Right atrium auricular region (tissue), 2 donors: ENCODE measurements at places on chromosomes 3 and 15. TPM values are rescaled to one million over a fixed set of nuclear protein-coding genes. Genes with fewer than 3 reads are reported as not detected.

The TRPM1 gene
- not detected for total RNA-seq

GRCh38 chr3:110533089-110533488 lies 538.5 kb upstream of the NECTIN3 start:
- no peak for DNase-seq

GRCh38 chr15:62781081-62781497 lies 261.5 kb upstream of the TPM1 start:
- DNase-seq: no peak

DNA sequence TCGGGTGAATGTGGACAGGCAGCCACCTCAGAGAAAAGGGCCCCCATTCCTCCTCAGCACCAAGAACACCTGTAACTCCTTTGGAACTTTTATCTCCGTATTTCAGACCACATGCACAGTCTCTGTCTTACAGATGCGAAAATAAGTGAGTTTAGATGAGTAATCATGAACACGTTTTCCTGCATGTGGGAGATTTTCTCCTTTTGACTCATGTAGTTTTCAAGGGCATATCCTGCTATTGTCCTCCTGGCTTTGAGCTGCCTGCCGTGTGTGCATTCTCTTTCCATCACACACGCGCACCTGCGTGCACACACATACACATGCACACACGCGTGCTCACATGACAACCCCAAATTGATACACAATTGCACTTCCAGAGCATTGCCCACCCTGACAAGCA lies 239.2 kb downstream of the GABRG3 start:
- no peak for DNase-seq

- no peak for DNase-seq
Measured at GRCh38 chr3:119230071-119230470, 10.6 kb downstream of the B4GALT4 start.

DNA sequence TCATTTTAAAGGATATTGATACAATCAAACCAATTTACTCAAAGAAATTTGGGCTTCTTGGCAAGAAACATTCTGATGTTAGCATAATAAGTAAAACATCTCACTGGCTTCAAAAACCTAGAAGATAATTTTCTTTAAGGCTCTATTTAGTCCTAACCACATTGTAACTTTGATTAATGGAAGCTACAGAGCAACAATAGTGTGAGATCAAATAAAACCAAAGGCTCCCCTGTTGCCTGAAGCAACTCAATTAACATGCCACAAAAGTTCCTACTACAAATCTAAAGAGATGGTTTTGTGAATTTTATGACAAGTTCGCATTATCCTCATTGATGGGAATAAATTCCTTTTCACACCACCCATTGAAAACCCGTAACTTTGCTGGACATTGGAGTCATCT lies 5.9 kb downstream of the DPH6 start:
- no peak for DNase-seq

DNA sequence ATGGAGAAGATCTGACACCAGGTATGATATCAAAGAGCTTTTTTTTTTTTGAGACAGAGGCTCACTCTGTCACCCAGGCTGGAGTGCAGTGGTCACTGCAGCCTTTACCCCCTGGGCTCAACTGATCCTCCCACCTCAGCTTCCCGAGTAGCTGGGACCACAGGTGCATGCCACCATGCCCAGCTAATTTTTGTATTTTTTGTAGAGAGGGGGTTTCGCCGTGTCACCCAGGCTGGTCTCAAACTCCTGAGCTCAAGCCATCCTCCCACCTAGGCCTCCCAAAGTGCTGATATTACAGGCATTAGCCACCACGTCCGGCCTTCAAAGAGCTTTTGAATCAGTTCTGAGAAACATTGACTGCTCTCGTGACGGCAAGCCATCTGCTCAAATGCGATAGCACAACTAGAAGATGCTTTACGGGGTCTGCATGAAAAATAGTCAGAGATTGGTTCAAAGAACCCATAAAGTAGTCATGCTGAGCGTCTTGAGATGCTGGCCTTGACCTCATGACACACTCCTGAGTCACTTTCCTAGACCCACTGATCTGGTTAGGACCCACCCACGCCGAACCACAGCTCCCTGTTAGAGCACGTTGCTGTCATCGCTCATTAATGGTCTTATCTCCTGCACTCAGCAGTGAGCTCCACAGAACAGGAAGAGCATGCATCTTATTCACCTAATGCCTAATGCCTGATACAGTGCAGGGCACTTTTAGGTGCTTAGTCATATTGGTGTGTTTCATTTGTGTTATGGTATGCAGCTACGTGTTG lies 57.0 kb upstream of the NR2F2 start:
- DNase-seq: no peak

GRCh38 chr15:60758961-60759729 lies 280.2 kb upstream of the ICE2 start:
- no peak for DNase-seq
